ENCODE measurements at places on chromosomes 12 and 14.

- no peak for DNase-seq
These were observed 12.6 kb downstream of the BEGAIN start for GRCh38 chr14:100574642-100575031.

DNA sequence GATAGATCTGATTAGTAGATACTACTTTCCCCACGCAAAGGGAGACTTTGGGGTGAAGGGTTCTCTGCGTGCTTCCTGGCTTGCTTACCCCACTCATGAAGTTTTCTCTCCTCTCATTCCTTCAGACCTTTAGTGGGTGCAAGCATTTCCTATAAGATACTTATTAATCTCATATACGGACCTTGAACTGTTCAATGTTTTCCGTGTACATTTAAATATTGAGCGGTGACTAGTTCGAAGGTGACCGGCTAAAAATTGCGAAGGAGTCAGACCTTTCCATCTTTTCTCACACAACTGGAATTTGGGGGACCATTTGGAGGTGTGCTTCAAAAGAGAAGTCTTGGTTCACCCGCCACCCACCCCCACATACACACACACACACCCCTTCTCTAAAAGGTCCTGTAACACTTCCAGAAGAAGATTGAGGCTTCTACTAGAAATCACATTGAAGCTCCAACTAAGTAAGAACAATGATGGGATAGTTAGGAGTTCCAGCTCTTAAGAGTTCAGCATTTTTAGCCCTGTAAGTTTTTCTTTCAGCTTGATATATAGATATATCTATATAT, 6.1 kb upstream of the FOXG1 start:
- DNase-seq = no peak

DNA sequence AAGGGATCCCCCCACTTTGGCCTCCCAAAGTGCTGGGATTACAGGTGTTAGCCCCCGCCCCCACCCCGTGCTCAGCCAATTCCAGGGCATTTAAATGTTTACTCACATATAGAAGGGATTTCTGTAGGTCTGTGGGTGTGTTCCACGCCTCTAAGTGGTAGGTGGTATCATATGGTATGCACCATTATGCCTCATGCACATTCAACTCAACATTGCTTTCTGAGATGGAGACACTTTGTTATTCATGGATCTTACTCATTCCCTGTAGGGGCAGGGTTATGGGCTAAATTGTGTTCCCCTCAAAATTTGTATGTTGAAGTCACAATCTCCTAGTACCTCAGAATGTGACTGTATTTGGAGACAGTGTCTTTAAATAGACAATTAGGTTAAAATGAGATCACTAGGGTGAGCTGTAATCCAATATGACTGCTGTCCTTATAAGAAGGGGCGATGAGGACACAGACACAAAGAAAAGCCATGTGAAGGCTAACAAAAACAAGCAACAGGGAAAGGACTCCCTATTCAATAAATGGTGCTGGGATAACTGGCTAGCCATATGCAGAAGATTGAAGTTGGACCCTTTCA, 200.6 kb downstream of the EFCAB11 start:
- no peak for DNase-seq

- no peak for DNase-seq
These were observed 173.4 kb downstream of the TSPAN9 start for GRCh38 chr12:3250576-3250975.

GRCh38 chr12:51971679-51972421, 20.4 kb downstream of the ACVR1B start:
- DNase-seq = no peak

DNA sequence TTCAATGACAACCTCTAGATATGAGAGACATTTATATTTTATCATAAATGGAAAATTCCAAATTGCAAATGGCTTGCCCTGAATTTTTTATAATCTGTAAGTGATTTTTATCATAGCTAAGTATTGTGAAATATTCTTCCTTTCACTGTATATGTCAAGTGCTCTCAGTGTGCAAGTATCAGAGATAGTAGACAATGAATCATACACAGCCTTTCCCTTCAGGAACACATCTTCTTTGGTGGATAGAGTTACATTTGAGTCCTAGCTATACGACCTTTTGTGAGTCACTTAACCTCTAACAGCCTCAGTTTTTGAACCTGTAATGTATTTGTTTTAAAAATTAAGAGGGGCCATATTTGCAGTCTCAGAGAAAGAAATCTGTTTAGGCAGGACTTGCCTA, 350.7 kb upstream of the SEL1L start:
- no peak for DNase-seq

DNA sequence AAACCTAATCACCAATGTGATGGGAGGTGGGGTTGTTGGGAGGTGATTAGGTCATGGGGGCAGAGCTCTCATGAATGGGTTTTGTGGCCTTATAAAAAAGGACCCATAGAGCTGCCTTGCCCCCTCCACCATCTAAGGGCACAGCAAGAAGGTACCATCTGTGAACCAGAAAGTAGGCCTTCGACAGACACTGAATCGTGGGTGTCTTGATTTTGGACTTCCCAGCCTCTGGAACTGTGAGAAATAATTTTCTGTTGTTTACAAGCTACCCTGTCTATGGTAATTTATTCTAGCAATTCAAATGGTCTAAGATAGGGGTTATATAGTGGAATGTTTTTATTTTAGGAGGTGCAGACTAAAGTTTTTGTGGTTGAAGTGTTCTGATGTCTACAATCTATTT, 7.9 kb upstream of the SLC10A1 start:
- DNase-seq = no peak
